ENCODE measurements at places on chromosomes 11 and 22.

GRCh38 chr22:16801571-16801970, 23.6 kb downstream of the XKR3 start:
- DNase-seq = no peak

- DNase-seq = no peak
Measured at GRCh38 chr11:95088946-95089619, 563 bp upstream of the ENDOD1 start.

DNA sequence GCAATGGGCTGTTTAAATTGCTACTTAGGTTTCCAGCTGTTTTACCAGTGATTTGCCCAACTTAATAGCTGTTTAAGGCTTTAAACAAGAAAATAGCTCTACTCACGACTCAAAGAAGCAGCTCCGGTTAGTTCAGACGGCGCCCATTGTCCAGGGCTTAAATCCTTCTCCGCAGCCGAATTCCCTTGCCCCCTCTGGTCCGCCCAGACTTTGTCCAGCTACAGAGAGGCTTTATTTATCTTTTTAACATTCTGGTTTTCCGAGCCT, 20.9 kb upstream of the SCUBE1 start:
- DNase-seq = no peak

DNA sequence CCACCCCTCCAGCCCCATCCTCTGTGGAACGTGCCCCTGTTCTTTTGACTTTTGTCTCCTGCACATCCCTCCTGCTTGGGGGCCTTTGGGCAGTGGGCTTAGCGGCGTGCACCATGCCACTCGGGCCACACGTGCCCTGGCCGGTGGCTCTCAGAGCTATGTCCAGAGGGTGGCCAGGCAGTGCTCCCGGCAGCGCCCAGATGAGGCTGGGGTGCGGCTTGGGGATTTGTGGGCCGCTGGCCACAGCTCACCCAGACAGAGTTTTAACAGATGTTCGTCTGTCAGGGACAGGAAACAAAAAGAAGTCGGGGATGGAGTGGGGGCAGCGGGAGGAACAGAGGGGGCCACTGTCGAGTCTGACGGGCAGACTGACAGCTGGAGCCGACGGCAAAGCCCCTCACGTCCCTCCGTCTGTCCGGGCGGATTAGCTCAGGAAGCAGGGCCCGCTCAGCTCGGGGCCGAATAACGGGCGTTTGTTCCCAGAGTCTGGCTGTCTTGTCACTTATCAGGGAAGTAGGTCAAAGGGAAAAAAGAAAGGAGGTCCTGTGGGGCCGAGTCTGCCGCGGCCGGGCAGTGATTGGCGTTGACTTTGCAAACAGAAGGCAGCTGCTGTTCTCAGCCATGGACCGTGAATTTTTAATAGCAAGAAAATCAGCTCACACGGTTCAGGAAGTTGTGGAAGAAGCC, 61.6 kb downstream of the LRP5 start:
- DNase-seq = no peak

DNA sequence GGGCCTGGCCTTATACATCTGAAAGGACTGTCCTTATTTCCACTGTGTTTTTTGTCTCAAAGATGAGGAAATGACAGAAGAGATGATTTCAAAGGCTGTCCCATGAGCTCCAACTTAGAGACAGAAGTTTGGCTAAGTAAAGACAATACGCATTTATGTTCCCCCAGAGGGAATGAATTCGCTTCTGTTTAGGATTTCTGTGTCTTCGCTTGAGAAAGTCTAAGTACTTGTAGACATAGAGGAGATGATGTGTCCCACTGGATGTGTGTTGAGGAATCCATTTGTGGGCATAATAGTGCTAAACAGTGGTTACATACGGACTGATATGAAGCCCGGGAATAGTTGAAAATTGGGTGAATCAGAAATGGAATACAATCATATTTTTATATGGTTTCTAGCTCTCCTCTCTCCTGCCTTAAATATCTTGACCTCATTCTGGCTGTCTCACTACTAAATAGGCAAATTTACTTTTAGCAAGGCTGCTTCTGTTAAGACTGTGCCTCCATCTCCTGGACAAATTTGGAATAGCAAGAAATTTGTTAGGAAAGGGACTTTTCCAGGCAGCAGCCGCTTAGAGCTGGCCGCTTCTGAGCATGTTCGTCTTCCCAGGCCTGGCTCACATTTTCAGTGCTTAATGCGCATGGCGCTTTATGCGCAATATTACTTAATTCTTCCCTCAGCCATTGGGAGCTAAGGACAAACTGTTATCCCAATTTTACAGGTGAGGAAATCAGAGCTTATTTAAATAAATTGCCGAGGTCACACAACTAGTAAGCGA, 1.9 kb upstream of the PEX26 start:
- peak; percentile 90 for DNase-seq

GRCh38 chr11:113373981-113374560, 13.5 kb upstream of the ANKK1 start:
- no peak for DNase-seq

- peak; percentile 87 for DNase-seq
Measured at GRCh38 chr11:9760193-9760575, 96.3 kb downstream of the SWAP70 start.

GRCh38 chr22:43293655-43294392, 49.3 kb downstream of the SCUBE1 start:
- DNase-seq = no peak

DNA sequence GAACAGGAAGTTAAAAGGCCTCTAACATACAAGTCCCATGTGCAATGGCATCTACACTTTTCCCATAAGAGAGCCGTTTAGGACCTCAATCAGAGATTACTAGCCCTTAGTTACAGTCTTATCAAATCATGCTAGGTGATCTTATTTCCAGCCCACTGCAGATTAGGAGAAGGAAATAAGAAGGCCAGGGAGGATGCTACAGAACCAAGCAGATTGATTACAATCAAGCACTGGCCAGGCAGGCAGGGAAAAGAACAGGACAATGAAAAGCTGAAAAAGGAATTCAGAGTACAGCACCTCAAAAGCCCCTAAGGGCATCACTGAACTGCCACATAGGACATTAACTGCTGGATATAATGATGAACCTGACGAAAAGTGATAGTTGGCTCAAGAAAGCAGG, 73.0 kb downstream of the CLPB start:
- no peak for DNase-seq

DNA sequence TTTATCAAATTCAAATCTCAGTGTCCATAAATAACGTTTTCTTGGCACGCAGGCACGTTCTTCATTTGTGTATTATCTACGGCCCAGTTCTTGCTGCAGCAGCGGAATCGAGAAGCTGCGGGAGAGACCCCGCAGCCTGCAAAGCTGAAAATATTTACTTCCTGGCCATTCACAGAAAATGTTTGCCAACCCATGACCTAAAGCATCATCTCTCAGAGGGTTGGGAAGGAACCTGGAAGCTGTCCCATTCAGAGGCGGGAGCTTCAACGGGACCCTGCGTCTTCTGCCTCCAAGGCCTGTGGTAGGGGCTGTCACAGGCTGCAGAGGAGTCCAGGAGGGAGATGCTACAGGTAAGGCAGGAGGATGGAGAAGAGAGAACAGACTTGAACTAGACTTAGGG, 319.2 kb downstream of the MN1 start:
- no peak for DNase-seq

- DNase-seq = no peak
Measured at GRCh38 chr11:114209904-114210303, 86.3 kb upstream of the NNMT start.

All from HFFc6 (cell line).